ENCODE measurements at places on chromosomes 12 and 14. TPM values are rescaled to one million over a fixed set of nuclear protein-coding genes. Genes with fewer than 3 reads are reported as not detected.

DNA sequence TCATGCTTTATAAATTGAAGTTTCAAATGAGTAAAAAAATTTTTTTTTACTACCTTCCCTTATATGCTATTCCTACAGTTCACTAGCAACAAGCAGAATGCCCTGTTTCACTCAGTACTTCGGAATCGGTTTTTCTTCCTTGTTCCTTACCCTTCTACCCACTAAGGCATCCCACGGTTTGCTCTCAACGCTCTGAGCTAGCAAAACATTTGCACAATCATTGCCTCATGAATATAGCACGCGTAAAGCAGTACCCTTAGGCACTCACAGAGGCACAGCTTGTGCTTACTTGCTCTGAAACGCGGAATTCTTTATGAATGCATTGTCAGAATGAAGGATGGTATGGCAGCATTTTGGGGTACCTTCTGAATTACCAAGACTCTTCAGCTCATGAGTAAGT is 45.0 kb downstream of the PPP1R13B start:
- no peak for DNase-seq

DNA sequence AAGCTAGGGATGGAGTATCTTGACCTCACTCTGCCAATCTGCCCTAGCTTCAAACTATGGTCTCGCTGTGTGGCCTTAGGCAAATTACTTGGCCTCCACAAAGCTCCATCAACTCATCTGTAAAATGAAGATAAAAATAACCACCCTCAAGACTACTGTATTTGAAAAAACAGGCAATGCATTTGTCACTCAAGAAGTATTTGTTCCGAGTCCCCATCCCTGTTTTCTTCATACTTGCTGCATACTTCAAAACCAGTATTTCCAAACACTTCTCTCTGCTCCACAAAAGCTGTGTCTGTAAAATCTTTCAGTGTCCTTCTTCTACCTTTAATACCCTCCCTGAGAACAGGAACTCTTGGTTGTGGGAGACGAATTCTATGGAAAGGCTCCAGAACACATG is 47.9 kb downstream of the GTF2A1 start:
- DNase-seq = no peak

The ANKS1B gene
- total RNA-seq = 15.1 TPM

GRCh38 chr12:64550755-64551154 is 59.5 kb upstream of the RASSF3 start:
- DNase-seq = no peak

The EPYC gene
- 0.87 TPM for total RNA-seq

Measured in SK-MEL-5 (cell line).